Esophagus muscularis mucosa (tissue), 4 donors: ENCODE measurements at places on chromosomes 2 and 18.

GRCh38 chr2:147567136-147567535 is 277.7 kb upstream of the ACVR2A start:
- DNase-seq: no peak

- no peak for DNase-seq
Observed at GRCh38 chr2:71379086-71379485, 47.5 kb downstream of the ZNF638 start.

DNA sequence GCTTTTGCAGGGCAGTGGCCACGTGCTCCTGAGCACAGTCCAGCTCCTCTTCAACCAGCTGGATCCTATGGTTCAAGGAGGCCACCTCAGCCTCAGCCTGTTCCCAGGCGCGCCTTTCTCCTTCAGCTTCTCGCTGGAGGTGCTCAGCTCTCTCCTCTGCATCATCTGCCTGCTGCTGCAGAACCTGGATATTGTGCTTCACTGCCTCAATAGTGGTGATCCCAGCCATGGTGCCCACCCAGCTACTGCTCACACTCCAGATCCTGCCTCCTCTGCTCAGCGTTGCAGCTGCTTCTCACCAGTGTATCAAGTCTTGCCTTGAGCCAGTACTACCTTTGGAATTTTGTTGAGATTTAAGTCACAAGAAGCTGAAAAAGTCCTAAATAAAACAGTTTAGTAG is 67.9 kb downstream of the ASXL2 start:
- no peak for DNase-seq

- DNase-seq: no peak
Observed at GRCh38 chr18:57326718-57327323, 25.5 kb upstream of the ST8SIA3 start.

- DNase-seq: no peak
Observed at GRCh38 chr2:156679820-156680219, 243.6 kb downstream of the GPD2 start.
